ENCODE measurements at places on chromosomes 3 and 15. TPM values are rescaled to one million over a fixed set of nuclear protein-coding genes. Genes with fewer than 3 reads are reported as not detected.
A peak's percentile ranks its signal among the peaks of the same experiment; 100 is the strongest.

- DNase-seq, result no peak
These were observed 9.6 kb downstream of the TRH start for GRCh38 chr3:129984125-129984524.

- no peak for DNase-seq
These were observed 246.9 kb downstream of the PYDC2 start for GRCh38 chr3:191707817-191708216.

DNA sequence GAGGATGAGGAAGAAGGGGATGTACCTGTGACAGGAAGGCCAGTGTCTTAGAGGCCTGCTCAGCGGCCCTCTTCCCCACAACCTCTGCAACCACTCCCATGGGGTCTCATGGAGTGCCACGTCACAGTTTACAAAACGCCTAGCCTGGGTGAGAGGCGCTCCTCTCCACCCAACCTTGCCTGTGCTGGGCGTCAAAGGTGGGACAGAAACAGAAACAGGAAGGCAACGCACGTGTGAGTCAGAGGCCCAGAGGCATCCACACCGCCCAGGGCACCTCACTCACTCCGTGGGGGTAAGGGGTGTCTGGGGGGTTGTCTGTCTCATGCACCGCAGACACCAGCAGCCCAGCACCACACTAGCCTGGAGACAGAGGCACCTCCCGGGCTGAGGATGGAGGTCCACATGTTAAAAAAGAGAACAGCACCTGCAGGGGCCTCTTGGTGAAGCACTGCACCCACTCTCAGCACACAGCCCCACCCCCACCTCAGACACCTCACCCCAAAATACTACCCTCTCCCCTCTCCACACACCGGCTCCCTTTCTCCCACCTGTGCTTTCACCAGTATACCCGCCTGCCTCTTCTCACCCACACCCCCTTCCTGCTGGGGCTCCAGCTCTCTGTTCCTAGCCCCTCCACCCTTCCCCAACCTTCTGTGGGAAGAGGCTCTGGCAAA is 4.7 kb upstream of the CALML4 start:
- DNase-seq, result no peak

- peak; percentile 67 for DNase-seq
These were observed at the start of gene PXYLP1 for GRCh38 chr3:141231101-141231951. Gene PXYLP1, plus strand, starts transcription at chr3:141231825. Its CDS starts 28,351 bp downstream, at chr3:141260176.

DNA sequence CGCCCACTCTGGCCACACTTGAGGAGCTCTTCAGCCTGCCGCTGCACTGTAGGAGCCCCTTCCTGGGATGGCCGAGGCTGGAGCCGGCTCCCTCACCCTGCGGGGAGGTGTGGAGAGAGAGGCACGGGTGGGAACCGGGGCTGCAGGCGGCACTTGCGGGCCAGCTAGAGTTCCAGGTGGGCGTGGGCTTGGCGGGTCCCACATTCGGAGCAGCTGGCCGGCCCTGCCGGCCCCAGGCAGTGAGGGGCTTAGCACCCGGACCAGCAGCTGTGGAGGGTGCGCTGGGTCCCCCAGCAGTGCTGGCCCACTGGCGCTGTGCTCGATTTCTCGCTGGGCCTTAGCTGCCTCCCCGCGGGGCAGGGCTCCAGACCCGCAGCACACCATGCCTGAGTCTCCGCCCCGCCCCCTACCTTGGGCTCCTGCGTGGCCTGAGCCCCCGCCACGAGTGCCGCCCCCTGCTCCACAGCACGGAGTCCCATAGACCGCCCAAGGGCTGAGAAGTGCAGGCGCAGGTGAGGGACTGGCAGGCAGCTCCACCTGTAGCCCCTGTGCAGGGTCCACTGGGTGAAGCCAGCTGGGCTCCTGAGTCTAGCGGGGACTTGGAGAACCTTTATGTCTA is 71.9 kb downstream of the IL12A start:
- DNase-seq, result no peak

DNA sequence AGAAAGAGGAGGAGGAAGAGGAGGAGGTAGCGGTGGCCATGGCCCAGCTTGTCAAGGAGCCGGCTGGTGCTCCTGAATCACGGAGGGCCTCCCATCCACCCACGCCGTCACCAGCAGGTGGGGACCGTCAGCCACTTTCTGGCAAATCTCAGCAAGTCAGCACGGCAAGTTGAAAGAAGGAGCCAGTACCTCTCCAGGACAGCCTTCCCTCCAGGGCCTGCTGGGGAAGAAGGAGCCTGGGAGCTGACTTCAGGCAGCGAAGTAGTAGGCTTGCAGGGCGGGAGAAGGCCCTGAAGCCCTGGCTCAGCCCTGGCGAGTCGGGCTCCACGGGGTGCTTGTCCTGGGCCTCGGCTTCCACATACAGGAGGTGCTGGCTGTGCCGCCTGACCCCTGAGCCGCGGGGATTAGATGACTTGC is 99.2 kb upstream of the TRPM1 start:
- DNase-seq, result peak; percentile 63

GRCh38 chr15:42158941-42159340 is 2.5 kb upstream of the PLA2G4F start:
- DNase-seq, result no peak

DNA sequence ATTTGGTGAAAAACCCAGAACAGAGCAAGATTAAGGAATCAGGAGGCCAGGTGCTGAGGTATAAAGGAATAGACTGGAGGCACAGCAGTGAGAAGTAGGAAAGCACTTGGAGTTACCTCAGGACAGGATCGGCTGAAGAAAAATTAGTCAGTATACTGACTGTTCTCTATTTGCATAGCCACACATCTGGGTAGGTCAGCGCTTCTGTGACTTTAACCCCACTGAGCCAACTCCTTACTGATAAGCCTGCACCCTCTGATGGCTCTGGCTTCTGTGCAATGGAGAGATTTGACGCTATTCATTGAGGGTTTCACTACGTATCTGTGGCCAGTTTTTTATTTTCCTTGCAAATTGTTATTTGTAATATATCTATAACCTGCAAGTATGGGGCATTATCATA is 22.3 kb downstream of the MECOM start:
- no peak for DNase-seq

DNA sequence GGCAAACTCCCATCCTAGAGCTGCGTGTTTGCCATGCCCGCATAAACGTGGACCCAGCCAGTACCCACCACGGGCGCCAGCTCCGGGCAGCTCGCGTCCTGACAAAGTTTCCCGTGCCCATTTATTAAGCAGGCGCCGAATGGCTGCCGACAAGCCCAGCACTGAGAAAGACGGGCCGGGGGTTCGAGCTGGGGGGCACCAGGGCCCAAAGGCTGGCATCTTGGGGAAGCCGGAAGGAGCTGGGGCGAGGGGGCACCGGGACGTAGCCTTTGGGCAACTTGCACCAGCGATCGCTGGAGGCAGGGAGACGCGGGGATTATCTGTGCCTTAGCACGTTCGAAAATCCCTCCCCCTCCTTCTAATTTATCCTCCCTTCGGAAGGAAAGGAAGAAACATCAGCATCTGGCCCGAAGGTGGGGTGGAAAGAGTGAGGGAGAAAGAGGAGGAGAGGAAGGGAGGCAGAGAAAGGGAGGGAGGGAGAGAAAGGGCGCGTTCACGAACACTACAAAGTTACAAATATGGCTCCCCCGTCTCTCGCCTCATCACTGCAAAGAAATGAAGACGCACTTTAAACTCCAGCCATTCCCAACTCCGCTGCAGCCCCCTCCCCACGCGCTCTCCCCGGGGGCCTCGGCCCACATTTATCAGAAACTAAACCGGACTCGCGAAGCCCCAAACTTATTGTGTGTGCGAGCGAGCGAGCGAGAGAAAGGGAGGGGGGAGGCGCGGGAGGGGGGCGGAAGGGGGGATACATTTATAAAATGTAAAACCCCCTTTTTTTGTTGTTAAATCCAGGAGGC is 1.0 kb downstream of the ANP32A start:
- no peak for DNase-seq

DNA sequence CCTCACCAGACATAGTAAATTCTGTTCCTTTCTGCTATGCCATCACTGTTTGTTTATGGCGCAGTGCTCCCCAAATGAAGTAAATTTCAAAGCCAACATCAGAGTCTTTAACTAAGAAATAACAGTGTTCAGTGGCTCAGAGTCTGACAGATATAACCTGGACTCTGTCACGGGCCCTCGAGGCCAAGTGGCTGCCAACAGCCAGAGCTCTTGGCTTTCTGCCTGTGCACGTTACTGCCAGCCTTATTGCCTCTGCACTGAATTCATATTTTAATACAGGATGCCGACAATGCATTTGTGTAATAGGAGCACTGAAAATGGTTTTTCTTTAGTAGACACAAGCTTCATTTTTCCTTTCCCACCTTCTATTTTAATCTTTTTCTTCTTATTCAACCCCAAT is 219.9 kb downstream of the NLGN1 start:
- no peak for DNase-seq

GRCh38 chr3:134650431-134651346 is at the start of gene KY:
Gene KY, minus strand, starts transcription at chr3:134651022. Its CDS starts 62 bp downstream, at chr3:134650960.
- peak; percentile 4 for DNase-seq

- DNase-seq, result no peak
These were observed 81.1 kb downstream of the CHSY1 start for GRCh38 chr15:101170568-101171350.

- DNase-seq, result no peak
These were observed 52.5 kb downstream of the EOMES start for GRCh38 chr3:27669591-27669990.

DNA sequence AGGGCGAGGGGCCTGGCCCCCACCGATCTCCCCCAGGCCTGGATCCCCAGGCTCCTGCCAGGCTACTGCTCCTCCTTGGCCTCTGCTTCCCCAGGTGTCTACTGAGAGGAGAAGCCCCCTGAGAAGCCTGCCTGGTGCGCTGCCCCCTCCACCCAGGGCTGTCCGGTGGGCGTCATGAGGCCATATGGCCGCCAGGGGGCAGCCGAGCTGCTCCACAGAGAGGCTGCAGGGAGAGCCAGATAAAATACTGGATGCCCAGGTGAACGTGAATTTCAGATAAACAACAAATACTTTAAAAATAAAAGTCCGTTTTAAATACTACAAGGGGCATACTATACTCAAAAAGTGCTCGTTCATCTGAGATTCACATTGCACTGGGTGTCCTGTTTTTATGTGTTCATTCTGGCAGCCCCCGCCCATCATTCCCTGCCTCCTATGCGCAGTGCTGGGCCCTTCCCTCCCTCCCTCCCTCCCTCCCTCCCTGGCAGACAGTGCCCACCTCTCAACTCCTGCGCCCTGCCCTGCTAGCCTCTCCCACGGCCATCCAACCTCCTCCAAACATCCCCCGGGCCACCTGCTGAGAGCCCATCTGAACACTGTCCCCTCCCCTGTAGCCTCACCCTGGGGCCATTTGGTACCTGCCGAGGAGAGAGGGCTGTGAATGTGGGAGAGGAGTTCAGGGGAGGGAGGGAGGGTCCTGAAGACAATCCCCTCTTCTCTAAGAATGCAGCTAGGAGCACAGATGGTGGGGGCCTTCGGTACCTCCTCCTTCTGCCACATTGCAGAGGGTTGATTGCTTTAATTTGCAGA is 29.6 kb downstream of the PSTPIP1 start:
- DNase-seq, result peak; percentile 9

DNA sequence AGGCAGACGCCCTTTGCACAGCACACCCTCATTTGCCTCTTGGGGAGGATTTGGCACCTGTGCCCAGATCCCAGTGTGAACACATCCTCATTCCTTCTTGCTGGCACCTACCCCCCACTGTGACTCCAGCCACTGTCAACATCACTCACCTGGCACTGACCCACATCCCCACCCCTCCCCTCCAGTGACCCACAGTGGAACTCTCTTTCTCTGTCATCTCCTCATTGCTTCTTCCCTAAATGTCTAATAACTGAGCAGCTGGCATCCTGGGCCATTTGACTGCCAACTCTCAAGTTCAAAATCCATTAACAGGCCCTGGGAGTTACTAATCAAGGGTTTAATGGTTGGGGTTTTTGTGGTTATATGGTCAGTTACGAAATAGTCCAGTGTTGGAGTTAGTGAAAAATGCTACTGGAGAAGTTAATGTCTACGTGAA is 14.4 kb downstream of the SNAPC5 start:
- DNase-seq, result peak; percentile 96

DNA sequence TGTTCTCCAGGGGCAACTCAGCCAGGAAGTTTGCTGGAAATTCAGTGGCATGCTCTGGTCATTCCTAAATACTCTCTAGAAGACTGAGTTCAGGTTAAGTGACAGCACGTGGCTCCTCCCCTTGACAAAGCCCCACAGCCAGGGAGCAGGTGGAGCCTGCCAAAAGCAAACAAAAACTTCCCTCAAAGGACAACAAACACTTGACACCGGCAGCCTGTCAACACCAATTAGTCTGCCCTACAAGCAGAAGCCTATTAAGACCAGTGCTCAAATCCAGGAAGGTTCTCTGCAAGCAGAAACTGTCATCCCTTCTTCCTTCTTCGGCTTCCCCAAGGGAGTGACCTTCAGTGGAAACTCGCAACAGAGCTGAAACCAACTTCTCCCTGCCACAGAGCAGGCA is 5.0 kb downstream of the MEX3B start:
- DNase-seq, result no peak

GRCh38 chr3:151387432-151387831 is 2.9 kb upstream of the P2RY12 start:
- no peak for DNase-seq

GRCh38 chr3:42640129-42640528 is 13.4 kb upstream of the ZBTB47 start:
- DNase-seq, result no peak

GRCh38 chr3:155064920-155065319 is 15.2 kb upstream of the MME start:
- DNase-seq, result peak; percentile 19

DNA sequence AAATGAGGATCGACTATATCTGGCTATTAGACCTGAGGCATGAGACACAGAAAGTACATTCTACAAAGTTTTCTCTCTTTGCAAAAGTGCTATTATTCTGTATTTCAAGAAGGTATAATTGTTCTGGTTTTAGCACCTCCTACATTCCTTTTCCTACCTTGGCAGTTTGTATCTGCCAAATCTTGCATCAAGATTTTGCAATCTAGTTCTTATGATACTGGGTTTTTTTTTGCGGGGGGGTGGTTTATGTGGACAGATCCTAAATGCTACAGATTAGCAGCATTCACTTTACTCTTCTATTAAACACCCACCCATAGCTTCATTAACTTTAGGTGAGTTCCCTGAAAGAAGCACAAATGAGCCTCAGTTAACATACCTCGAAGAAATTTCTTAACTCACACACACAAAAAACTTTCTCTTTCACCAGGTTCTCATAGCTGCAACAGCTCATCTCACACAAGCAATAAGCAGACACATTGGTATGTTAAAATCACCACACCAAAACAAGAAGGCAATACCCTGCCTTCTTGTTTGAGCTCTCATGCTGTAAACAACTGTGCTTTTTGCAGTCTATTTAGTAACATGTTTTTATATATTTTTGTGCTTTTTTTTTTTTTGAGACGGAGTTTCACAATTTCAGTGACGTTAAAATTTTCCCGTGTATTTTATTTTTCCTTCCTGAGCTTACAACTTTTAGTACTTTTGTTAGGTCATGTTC is 73.0 kb upstream of the VGLL4 start:
- peak; percentile 23 for DNase-seq

DNA sequence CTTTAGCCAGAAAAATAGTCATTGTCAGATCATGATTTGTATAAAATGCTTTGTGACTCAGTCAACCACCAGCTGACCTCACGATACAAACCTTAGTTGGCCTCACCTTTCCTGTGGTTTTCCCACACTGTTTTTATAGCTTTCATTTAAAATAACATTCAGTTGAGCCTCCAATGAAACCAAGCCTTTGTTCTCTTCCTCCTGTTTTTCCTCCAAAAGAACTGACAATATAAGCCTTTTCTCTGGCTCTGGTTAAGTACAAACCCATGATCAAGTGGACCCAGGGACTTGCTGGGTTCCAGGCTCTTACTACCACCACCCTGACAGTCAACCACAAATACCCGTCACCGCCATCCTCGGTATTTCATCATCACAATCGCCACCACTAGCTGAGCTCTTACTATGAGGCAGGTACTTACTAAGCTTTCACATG is 81.7 kb downstream of the TAMM41 start:
- peak; percentile 98 for DNase-seq

Gene LRRC2
- total RNA-seq, result 0.17 TPM

Gene BDH1
- 6.6 TPM for total RNA-seq

Gene BFSP2
- total RNA-seq, result not detected

Gene SLC2A2
- 13.0 TPM for total RNA-seq

Gene ATP13A5
- total RNA-seq, result not detected
